Adipocyte (in vitro differentiated cells): ENCODE measurements at places on chromosomes 2 and 18.

DNA sequence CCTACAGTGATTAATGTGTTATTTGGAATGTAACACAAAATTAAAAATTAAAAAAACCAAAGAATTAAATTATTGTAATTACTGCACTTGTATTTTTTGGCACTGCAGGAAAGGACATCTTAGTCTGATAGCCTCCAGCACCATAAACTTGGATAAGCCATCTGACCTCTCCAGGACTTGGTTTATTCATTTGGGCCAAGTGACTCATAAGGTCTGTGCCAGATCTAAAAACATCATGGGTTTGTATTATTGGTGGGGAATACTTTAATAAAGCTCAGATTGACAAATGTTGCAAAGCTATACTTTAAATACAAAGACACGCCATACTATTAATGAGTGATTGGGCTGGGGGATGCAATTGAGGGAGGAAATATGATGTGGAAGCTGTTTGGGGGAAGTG, 225.2 kb downstream of the ZNF521 start:
- DNase-seq: no peak

GRCh38 chr2:124810132-124810531, 785.0 kb downstream of the CNTNAP5 start:
- no peak for DNase-seq

- peak; percentile 93 for DNase-seq
Observed at GRCh38 chr2:189022053-189022481, 47.9 kb downstream of the COL3A1 start.

GRCh38 chr18:38963943-38964660, 1398.5 kb upstream of the CELF4 start:
- no peak for DNase-seq

DNA sequence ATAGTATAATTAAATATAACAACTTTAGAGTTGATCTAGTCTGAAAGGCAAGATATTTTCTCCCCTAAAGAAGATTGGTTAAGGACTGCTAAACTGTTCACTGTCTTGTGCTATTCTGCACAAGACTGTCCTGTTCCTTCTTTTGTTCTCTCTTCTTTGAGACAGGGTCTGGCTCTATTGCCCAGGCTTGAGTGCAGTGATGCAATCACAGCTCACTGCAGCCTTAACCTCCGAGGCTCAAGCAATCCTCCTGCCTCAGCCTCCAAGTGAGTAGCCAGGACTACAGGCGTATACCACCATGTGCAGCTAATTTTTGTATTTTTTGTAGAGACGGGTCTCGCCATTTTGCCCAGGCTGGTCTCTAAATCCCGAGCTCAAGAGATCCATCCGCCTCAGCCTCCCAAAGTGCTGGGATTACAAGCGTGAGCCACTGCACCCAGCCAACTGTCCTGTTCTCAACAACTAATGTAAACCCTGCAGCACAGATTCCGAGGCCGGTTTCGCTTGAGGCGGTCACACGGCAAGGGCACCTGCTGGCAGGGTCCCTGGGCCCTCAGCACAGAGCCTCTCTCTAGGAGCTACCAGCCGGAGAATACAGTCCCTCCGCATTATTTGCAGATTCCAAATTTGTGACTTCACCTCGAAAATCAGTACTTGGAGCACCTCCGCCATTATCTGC, 16.4 kb downstream of the PXDN start:
- DNase-seq: no peak

DNA sequence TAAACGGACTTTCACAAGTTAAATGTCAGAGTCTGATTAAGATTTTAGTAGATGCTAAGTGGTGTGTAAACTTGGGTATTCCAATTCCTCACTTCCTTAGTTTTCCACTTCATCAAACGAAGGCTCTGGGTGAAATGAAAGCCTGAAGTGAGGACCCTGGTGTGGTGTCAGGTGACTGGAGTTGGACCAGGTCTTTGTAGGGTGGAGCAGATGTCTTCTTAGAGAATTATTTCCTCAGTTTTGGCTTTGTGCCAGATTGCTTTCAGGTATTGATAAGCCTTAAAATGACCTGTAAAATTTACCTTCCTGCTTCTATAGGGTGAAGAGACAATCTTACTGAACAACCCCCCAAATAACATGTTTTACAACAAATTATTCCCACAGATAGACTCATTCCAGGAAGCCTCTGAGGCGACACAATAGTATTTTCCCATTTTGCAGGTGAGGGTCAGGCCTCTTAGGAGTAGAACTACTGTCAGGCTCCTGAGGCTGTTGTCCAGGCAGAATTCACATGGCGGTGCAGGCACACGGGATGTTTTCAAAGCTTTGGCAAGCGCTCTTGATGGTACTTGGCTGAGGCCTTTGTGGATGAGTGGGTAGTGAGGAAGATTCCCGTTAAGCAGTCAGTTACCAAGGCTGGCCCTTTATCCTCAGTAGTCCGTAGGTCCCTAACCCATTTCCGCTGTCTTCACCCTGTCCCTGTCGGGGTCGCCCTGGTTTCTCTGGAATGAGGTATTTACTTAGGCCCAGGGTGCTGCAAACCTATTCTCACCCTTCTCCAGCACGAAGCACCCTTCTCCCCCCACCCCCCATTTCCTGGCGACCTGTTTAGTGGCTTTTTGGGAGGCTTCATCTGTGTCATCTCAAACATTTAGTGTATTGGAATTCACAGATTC, 6.6 kb downstream of the RPS7 start:
- no peak for DNase-seq

DNA sequence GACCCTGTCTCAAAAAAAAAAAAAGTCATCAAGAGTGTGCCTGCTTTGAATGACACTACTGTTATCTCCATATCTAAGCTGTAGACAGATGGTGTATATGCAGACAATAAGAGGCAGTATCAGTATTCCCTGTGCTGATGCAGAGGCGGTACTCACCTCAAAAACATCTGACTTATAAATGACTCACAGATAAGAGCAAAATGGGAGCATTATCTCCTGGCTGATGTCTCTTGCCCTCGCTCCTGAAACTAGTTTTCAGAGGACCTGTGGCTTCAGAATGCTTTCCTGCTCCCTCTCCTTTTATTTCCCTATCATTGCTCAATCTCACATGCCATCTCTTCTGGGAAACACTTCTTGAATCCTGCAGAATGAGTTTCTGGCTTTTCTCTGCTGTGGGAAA, 289.6 kb downstream of the PTPRM start:
- peak; percentile 25 for DNase-seq

DNA sequence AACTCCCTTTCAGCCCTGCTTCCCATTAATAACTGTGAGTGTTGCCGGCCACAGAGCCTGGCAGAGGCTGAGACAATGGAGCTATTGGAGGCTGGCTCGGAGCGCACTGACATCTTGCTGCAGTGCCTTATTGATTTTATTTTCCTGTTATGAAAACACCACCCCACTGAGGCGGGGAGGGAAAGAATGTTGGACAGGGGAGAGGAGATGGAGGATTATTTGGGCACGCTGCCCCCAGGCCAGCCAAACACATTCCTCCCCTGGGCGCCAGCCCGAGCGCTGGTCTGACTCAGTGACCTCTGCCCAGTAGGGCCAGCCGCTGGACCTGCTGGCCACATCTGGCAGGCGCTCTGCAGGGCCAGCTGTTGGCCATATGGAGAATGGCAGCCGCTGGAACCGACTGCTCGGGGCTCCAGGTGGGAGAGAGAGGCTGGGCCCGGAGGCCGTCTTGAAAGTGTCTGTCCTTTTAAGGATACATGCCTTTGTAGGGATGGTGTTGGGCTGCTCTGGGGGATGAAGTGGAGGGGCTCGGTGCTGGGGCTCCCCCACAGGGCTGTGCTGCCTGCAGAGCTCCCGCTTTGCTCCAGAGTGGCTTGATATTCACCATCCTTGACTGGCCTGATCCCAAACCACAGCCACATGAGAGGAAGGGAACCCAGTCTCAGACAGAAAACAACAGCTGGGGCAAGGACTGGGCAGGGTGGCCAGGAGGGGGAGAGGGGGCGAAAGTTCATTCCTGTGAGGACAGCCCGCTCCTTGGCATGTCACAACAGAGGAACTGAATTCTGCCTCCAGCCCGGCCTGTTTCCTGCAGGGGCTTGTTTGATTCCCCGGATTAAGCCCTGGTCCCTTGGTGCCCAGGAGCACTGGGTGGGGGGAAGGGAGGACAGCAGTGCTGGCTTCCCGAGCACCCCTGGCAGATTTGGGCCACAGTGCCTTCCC, 179.0 kb downstream of the KLHL29 start:
- peak; percentile 79 for DNase-seq

- peak; percentile 60 for DNase-seq
Observed at GRCh38 chr2:55779459-55780421, 86.1 kb upstream of the PNPT1 start.

DNA sequence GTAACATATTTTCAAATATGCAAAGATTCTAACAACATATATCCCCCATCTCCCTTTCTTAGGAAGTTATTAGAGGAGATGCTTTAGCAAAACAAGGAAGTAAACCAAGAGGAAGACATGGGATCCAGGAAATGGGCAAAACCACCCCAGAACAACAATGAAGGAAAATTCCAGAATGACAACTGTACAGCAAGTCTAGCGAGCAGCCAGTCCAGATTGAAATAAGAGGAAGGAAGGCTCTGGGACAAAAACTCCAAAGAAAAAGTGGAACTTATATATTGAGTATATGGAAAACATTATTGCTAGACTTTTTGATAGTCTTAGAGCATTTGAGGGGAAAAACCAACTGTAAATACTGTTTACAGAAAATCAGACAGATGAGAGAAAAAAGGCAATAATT, 2.9 kb upstream of the ARPC2 start:
- no peak for DNase-seq

- no peak for DNase-seq
Observed at GRCh38 chr18:39681061-39681460, 2115.5 kb upstream of the CELF4 start.

DNA sequence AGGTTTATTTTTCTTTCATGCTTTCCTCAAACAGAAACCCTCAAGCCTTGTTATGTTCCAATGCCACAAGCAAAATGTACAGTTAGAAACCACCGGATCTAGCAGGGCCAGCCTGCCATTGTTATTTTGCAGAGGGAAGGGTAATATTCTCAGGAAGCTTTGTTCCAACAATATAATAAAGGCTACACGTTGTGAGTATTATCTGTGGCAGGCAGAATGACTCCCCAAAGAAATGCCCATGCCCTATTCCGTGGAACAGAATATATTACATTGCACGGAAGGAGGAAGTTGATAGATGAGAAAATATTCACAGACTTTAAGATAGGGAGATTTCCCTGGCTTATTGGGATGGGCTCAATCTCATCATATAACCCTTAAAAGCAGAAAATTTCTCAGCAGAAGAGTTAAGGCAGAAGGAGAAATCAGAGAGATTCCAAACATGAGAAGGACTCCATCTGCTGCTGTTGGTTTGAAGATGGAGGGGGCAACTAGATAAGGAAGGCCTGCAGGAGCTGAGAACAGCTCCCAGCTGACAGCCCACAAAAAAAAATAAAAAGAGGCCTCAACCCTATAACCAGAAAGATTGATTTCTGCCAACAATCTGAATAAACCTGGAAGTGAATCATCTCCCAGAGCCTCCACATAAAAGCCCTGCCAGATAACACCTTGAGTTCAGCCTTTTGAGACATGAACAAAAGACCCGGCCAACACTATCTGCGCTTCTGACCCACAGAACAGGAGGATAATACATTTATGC, 466.6 kb downstream of the LPIN1 start:
- no peak for DNase-seq

DNA sequence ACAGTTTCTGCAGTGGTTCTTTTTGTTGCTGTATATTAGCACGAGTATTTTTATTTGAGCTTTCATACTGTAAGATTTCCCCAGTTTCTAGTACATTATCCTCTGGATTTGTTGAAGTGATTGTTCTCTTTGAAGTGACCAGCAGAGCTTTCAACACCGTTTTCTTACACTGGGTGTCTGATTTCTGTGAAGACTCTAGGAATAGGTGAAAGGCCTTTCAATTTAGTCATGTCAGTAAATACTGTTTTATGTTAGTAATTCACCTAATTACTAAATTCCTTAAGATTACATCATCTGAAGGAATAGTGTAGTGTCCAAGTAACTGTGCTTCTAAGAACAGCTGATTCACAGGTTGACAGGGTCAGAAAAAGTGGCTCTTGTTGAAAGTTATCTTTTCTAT, 2.3 kb downstream of the PPM1B start:
- peak; percentile 63 for DNase-seq

GRCh38 chr2:12978066-12978835, 261.5 kb downstream of the TRIB2 start:
- peak; percentile 55 for DNase-seq

DNA sequence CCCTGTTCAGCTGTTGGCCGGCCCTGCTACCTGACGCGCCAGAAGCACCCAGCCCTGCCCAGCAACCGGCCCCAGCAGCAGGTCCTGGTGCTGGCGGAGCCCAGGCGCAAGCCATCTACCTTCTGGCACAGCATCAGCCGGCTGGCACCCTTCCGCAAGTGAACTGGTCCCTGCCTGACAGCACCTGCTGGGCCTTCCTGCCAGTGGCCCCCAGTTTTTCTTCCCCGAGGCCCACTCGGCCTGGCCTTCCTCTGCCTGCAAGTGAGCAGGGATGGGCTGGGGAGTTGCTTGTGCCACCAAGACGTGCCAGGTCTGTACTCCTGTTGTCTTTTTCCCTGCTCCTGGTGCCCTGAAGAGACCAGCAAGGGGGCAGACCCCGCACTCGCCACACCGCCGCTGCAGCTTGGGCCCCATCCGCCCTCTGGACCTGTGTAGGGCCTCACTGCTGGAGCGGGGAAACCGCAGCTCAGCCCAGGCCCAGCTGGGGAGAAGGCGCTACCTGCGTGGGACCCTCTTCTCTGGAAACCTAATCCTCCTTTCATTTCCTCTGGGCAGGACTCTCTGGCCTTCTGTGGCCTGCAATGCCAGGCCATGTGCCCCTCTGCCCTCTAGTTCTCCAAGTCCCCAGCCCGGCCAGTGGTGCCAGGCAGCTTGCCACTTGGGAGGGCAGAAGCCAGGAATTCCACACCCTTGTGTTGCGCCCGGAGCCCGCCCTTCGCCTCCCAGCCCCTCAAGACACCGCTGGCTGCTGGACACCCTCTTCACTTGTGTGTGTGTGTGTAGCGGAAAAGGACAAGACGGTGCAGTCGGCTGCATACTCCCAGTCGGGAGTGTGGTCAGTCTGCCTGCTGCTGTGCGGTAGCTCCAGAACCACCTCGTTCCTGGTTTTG, 47.0 kb downstream of the FAM168B start:
- no peak for DNase-seq
